Kidney (tissue), 22 donors: ENCODE measurements at places on chromosomes 3 and 15. TPM values are rescaled to one million over a fixed set of nuclear protein-coding genes. Genes with fewer than 3 reads are reported as not detected.

DNA sequence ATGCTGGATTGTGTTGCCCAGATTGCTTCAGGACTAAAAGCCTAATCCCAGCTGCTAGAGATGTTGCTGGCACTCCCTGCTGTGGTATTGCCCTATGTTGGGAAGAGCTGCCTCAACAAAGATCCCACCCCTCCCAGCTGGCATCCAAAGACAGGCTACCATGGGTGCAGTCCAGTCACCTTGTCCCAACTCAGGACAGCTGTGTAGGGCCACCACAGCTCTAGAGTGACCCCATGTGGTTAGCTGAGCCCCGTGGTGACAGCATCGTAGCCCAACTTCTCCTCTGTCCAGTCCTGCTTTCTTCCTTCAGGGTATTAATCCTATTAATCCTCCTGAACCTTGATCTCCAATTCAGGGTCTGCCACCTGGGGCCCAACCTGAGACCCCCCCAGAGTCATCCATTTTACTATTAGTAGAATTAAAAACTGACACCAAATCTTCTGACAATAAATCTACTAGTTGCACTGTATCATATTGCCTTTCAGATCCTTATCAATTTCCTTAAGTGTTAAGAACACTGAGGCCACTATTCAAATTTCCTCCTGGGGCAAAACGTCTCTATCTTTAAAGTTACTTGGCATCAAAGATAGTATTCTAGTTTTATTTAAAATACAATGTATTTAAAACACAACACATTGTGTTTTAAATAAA is 83.5 kb downstream of the AQP9 start:
- H3K36me3 ChIP-seq = no peaks in the 10 kb centered on the region
- no peaks in the 10 kb centered on the region for H3K4me1 ChIP-seq
- no peaks in the 10 kb centered on the region for H3K27me3 ChIP-seq
- H3K4me3 ChIP-seq = no peak overlapping the region
- DNase-seq = no peak
- H3K27ac ChIP-seq = no peak overlapping the region

GRCh38 chr15:93072011-93072410 is 17.0 kb downstream of the RGMA start:
- no peaks in the 10 kb centered on the region for H3K27me3 ChIP-seq
- H3K27ac ChIP-seq = no peak overlapping the region
- H3K36me3 ChIP-seq = no peaks in the 10 kb centered on the region
- H3K4me3 ChIP-seq = peak overlapping the region; percentile 46
- peak; percentile 82 for DNase-seq

- no peaks in the 10 kb centered on the region for H3K36me3 ChIP-seq
- H3K27ac ChIP-seq = no peak overlapping the region
- H3K4me1 ChIP-seq = peaks cover 6% of the 10 kb centered on the region
- no peak overlapping the region for H3K4me3 ChIP-seq
- no peak for DNase-seq
Measured at GRCh38 chr3:141250828-141251227, 19.2 kb downstream of the PXYLP1 start.

SNX22 gene
- total RNA-seq = 4.6 TPM

DNA sequence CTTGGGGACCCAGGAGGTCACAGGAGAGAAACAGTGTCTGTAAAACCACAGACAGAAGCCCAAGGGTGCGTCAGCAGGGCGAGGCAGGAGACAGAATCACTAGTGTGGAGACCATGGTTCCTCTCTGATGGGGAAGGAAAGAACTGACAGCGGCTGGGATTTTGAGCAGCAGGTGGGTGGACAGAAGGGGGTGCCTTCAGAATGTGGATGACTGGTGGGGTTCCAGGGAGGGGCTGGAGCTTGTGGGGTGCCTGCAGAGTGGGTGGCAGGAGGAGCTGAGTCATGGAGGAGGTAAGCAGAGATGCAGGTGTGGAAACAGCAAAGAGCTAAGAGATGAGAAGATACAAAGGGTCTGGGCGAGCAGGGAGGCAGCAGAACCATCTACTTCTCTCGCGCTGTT is 124.2 kb downstream of the GABRB3 start:
- no peak for DNase-seq
- H3K4me1 ChIP-seq = no peaks in the 10 kb centered on the region
- no peak overlapping the region for H3K27ac ChIP-seq
- H3K36me3 ChIP-seq = no peaks in the 10 kb centered on the region
- H3K4me3 ChIP-seq = no peak overlapping the region

EOMES gene
- total RNA-seq = 1.3 TPM
